ENCODE measurements at places on chromosomes 6 and 20.
A peak's percentile ranks its signal among the peaks of the same experiment; 100 is the strongest.

- DNase-seq = no peak
Measured at GRCh38 chr6:107737397-107737793, 86.7 kb downstream of the SCML4 start.

- DNase-seq = no peak
Measured at GRCh38 chr6:85792254-85792653, 149.6 kb upstream of the SYNCRIP start.

DNA sequence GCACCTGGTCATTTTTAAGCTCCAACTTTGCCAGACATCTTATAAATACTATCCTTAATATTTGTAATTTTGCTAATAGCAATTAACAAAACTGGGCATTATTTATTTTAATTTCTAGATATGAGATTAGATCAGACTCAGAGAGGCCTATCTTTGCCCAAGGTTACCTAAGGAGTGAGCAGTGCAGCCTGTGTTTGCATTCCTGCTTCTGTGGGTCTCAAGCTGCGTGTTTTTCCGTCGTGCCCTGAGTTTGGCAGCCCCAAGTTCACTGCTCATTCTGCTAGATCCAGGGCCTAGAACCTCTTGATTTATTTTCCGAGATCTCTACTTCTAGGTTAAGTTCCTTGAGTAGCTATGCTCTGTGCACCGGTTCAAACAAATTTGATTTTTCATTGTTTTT is 11.0 kb upstream of the ADGRG6 start:
- DNase-seq = no peak

DNA sequence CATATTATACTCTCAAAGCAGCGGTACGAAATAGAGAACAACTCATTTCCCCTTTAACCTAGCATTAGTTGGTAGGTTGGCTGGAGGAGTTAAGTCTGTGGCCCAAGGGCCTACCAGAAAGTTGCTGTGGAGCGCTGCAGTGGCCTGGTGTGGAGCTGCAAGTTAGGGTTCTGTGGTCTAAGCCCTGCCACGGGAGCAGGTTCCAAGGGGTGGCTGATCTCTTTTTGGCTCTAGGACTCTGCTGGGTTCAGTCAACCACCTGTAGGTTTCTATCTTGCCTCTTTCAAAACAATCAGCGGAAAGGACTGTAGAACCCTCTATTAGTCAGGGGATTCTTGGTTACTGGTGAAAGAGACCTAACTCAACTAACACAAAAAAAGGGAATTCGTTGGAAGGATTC is 54.5 kb upstream of the TULP4 start:
- DNase-seq = no peak

GRCh38 chr6:22082218-22082617 is 214.6 kb downstream of the PRL start:
- DNase-seq = no peak

- no peak for DNase-seq
Measured at GRCh38 chr20:19937651-19938420, 79.3 kb upstream of the NAA20 start.

DNA sequence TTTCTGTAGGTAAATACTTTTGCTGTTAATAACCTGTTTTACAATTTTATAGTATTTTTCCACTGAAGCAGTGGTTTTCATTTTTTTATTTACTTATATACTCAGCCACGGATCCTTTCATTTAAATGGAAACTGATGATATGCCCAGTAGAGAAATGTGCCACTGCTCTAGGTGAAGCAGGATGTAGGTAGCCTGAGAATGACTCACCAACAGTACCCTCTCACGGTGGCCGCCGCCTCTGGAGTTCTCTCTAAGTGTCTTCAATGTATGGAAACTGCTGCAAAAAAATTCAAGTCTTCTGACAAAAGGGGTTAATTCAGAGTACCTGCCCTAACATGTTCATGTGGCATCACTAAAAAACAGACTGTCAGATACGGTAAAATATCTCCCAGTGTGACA is 6.4 kb downstream of the EYA4 start:
- no peak for DNase-seq

DNA sequence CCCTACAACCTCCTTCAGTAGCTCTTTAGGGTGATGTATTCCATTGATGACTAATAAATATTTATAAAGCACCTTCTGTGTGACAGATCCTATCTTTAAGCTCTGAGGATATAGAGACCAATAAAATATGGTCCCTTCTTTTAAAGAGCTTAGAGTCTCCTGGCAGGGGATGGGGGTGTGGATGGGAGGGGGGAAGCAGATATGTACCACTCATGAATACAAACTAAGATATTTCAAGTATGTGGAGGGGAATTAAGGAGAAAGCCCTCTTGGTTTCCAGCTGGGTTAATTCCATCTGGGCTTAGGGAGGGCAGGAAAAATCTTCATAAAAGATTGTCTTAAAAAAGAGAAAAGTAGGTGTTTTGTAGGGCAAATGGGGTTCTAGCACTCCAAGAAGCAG is 21.6 kb upstream of the FBXO9 start:
- DNase-seq = no peak

DNA sequence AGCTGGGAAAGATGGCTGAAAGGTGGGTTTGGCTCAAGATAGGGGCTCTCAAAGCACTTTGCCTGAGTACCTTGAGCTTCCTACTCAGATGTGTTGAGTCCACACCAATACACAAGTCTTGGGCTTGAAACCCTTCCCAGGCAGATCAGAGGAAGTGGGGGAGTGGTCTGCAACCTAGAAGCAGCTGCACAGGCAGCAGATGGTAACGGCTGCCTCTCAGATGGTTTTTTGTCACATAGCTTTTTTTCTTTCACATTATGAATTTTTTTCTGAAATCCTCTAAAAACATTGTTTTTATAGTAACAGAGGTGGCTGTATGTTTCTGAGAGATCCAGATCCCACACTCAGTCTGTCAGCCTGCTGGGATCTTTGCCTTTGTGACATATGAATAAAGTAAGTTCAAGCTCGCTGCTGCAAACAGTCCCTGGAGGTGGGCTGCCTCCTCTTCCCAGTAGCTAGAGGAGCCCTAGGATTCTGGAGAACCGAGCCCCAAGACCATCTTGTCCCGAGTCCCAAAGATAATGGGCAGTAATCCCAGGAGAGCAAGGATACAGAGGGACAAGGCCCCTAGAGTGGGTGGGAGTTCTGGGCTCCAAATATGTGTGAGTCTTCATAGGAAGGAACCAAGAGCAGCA is 97.1 kb upstream of the TOP1 start:
- DNase-seq = no peak

DNA sequence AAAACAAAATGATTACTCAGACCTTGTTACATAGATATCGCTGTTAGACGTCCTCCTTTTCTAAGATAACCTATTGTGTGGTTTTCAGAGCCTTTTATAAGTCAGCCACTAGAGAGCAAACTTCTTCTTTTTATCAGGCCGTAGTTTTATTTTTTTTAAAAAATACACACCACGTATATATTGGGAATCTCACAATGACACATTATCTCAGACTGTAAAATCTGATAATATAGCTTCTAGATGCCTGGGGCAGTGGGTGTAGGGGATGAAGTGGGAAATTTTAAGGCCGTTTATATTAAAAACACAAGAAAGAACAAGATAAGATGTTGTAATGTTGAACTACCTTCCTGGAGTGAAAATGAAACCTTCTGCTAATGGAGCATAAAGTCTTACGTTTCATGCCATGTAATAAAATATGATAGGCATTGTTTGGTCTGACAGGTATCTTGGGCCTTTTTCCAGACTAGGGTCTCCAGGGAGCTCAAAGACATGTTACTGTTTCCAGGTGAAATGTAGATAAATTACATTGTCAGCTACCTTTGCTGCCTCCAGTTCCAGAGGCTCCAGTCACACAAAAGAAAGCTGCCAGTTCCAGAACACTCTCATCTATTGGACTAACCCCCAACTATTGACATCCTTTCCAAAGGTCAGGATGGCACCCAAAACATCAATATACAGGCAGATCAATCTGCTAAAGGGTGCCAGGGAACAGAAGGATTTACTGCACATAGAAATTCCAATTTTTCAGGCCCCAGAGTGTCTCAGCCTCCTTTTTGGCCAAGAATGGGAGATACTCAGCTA is 130.2 kb upstream of the AKIRIN2 start:
- peak; percentile 34 for DNase-seq

- no peak for DNase-seq
Measured at GRCh38 chr6:131787766-131788712, 19.8 kb upstream of the ENPP1 start.

- no peak for DNase-seq
Measured at GRCh38 chr6:143674483-143675381, 3.0 kb upstream of the PHACTR2 start.

GRCh38 chr6:89702349-89702748 is 63.8 kb upstream of the LYRM2 start:
- no peak for DNase-seq

DNA sequence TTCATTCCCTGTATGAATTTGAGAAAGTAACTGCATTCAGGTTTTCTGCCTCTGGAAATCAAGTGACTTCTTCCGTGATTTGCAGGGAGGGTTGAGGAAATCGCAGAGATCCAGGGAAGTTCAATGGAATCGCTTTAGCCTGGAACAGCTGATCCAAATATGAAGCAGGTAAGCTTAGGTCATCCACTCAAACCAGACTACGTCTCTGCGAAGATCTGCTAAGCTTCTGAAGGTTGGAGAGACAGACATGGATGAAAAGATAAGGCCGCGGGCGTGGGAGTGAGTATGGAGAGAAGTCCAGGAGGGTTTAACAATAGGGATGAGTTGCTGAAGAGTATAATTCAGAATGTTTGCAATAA is 34.2 kb upstream of the BTN3A2 start:
- DNase-seq = no peak

DNA sequence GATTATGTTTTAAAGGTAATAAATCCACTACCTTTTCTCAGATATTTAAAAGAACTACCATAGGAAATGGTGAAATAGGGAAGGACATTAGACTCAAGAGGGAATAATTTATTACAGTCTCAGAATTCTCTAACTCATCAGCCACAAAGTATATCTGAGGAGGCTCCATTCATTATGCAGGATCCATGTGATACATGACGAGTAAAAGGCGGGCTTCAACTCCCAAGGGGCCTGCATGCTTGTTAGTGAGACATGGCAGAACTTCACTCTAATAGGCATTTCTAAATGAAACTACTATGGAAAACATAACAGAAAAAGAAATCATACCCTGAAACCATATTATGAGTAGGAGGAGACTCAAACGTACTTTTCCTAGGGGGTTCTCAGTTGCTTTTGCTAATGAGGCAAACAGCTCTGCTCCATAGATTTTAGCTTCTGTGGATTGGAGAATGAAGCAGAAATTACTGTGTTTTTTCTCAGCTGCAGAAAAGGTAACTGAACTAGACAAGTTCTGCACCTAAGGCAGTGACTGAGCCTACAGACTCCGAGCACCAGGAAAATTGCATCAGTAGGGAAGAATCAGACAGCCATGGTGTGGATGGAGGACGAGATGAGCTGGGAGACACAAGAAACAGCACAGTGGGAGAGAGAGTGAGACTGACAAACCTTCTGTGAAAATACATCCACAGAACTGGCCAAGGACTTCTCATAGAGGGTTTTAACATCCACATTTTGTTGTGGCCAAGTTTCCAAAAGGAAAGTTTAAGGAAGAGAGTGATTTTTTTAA is 254.6 kb upstream of the PRDM1 start:
- no peak for DNase-seq

- DNase-seq = no peak
Measured at GRCh38 chr6:114955363-114955762, 612.5 kb upstream of the HS3ST5 start.

DNA sequence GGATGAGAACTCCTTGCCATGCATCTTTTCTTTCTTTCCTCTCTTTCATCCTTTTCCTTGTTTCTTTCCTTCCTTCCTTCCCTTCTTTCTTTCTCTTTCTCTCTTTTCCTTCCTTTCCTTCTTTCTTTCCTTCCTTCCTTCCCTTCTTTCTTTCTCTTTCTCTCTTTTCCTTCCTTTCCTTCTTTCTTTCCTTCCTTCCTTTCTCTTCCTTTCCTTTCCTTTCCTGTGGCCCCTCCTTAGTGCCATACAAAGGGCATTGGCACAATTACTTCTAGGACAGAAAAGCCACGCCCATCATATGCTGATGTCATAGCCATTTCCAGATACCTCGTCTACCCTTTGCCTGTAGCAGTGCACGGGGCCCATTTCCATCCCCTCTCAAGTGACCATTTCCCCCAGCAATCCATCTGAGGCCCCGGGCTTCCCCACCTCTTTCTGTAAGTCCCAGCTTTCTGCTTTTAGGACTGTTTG is 2.2 kb upstream of the CENPB start:
- no peak for DNase-seq

DNA sequence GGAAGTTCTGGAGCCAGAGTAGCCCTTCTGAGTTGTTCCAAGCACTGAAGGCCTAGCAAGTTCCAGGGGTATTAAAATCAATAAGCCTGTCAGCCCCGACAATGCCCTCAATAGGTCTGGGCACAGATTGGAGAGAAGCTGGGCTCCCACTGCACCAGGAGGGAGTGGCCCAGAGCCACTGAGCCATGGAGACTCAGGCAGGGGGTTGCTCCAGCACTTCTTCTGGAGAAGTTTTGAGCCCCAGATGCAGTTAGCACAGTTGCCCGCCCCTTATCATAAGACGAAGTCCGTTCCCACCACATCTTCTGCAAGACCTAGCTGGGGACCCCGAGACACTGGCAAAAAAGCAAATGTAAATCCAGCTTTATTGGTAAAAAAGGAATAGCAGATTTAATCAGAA is 13.0 kb downstream of the DEFB132 start:
- no peak for DNase-seq

DNA sequence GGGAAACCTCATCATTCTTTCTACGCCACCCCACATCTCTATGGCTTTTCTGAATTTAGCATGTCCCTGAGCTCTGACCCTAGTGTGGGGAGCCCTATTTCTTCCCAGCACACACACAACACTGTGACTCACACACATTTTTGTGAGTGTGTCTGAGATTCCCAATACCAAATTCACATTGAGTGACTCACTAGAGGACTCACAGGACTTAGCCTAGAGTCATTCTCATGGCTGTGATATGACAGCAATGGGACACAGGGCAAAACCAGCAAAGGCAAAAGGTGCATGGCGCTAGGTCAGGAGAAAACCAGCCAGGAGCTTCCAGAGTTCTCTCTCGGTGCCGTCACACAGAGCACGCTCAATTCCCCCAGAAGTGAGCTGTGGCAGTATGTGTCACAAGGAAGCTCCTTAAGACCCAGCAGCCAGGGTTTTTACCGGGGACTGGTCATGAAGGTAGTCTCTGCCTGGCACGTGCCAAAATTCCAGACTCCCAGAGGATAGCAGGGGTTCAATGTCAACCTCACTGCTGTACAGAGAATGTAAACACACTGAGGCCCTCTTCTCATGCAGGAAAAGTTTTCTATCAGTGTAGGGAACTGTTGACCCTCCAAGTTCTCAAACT is 6.2 kb downstream of the CSTL1 start:
- no peak for DNase-seq

- no peak for DNase-seq
Measured at GRCh38 chr6:22886650-22887581, 317.6 kb downstream of the HDGFL1 start.

Measured in inflammatory macrophage treated with lipopolysaccharide for 1 hour (primary cell).